ENCODE measurements at places on chromosomes 5 and 9. TPM values are rescaled to one million over a fixed set of nuclear protein-coding genes. Genes with fewer than 3 reads are reported as not detected.

Gene LIX1
- total RNA-seq = 22.3 TPM

Gene TEX10
- total RNA-seq = 33.5 TPM

Gene SMIM33
- not detected for total RNA-seq

Gene EQTN
- 0.61 TPM for total RNA-seq

Gene C9
- total RNA-seq = not detected

Gene NME5
- total RNA-seq = 17.0 TPM

Gene TTC23L
- 4.1 TPM for total RNA-seq

Gene ANKRD31
- total RNA-seq = 0.59 TPM

Gene PCA3
- total RNA-seq = 0.50 TPM

Gene BSPRY
- 0.33 TPM for total RNA-seq

Gene FGF1
- 25.6 TPM for total RNA-seq

Gene CNTLN
- total RNA-seq = 19.6 TPM

Gene ANKRD18A
- total RNA-seq = 4.6 TPM

Gene PTPDC1
- 13.0 TPM for total RNA-seq

Gene AK3
- total RNA-seq = 52.2 TPM

Gene MAT2B
- 38.5 TPM for total RNA-seq

Gene TRMO
- total RNA-seq = 19.2 TPM

Gene LNPEP
- total RNA-seq = 98.3 TPM

Gene SHISAL2B
- total RNA-seq = 0.72 TPM

Gene HNRNPH1
- 560 TPM for total RNA-seq

Gene AIF1L
- 52.5 TPM for total RNA-seq

Measured in spinal cord (tissue), 10 donors.